Stimulated activated CD4-positive, alpha-beta T cell treated with anti-CD3 and anti-CD28 coated beads, TNF-alpha, amount 100 ng/mL, for 4 hours (primary cell): ENCODE measurements at places on chromosomes 6 and 20.

- DNase-seq = no peak
Observed at GRCh38 chr6:46281110-46281509, 110.3 kb upstream of the ENPP5 start.

DNA sequence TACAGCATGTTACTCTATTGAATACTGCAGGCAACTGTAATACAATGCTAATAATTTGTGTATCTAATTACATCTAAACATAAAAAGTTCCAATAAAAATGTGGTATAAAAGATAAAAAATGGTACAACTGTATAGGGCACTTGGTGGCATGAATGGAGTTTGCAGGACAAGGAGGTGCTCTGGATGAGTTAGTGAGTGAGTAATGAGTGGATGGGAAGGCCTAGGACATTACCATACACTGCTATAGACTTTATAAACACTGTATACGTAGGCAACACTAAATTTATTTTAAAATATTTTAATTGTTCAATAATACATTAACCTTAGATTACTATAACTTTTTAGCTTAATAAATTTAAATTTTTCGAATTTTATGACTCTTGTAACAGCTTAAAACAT lies 579.6 kb upstream of the MAN1A1 start:
- no peak for DNase-seq

GRCh38 chr6:128389820-128390534 lies 130.4 kb downstream of the PTPRK start:
- DNase-seq = no peak

GRCh38 chr6:126361832-126362440 lies 22.0 kb downstream of the CENPW start:
- no peak for DNase-seq

- DNase-seq = no peak
Observed at GRCh38 chr6:155420492-155420891, 35.1 kb downstream of the NOX3 start.

DNA sequence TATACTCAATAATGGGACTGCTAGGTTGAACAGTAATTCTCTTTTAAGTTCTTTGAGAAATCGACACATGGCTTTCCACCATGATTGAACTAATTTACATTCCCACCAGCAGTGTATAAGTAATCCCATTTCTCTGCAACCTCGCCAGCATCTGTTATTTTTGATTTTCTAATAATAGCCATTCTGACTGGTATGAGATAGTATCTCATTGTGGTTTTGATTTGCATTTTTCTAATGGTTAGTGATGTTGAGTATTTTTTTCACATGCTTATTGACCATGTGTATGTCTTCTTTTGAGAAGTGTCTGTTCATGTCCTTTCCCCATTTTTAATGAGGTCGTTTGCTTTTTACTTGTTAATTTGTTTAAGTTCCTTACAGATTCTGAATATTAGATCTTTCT lies 66.5 kb downstream of the STK4 start:
- DNase-seq = no peak

GRCh38 chr20:49276161-49276960 lies 1.5 kb downstream of the ZNFX1 start:
- no peak for DNase-seq

GRCh38 chr6:119308048-119308570 lies 41.5 kb downstream of the MAN1A1 start:
- no peak for DNase-seq

GRCh38 chr6:154457046-154457713 lies 53.3 kb downstream of the CNKSR3 start:
- DNase-seq = no peak

DNA sequence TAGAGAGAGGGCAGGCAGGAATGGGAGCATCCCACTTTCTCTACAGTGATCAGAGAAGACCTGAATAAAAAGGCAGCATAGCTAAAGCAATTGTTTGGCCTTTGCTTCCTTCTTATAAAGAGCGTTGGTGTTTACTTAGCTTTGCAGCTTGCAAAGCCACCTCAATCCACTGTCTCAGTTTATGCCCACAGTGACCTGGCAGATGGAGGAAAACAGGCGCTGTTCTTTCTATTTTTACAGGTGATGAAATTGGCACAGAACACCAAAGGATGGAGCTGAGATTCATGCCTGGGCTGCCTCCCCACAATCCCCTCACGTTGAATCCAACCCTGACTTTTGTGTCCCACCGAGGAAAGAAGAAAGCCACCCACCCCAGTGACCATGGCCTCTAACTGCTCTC lies 130.5 kb downstream of the TTLL2 start:
- no peak for DNase-seq

DNA sequence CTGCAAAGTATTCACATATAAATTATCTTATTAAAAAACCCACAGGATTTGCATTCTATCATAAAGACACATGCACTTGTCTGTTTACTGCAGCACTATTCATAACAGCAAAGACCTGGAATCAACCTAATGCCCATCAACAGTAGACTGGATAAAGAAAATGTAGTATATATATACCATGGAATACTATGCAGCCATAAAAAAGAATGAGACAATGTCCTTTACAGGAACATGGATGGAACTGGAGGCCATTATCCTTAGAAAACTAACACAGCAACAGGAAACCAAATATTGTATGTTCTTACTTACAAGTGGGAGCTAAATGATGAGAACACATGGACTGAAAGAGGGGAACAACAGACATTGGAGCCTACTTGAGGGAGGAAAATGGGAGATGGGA lies 97.0 kb downstream of the FAM217A start:
- no peak for DNase-seq

DNA sequence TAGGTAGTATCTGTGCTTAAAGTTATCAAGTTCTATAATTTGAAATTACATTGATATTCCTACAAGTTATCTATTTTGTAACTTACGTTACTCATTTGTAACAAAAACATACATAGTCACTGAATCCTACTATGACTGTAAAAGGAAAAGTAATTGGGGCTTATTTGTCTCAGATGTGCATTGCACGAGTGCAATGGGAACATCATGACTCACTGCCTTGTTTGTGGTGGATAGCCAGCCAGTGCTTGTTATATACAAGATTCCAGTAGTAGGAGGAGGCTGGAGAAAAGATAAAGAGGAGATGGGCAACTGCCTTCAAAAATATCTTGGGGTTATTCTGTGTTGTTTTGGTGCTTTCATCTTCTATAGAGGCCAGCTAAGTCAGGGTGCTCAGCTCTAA lies 164.1 kb downstream of the RNF144B start:
- no peak for DNase-seq

DNA sequence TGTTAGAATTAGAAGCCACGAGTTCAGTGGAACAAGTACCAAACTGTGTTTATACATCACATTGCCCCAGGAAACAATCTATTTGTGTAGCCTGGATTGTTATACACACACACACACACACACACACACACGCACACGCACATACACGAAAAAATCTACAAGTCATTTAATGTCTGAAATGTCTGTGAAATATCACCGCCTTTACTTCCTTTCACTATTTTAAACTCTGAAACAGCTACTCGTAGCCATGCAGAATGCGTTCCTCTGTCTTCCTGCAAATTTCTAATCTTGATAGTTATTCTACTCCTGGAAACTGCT lies 84.4 kb upstream of the SCAF8 start:
- DNase-seq = no peak

DNA sequence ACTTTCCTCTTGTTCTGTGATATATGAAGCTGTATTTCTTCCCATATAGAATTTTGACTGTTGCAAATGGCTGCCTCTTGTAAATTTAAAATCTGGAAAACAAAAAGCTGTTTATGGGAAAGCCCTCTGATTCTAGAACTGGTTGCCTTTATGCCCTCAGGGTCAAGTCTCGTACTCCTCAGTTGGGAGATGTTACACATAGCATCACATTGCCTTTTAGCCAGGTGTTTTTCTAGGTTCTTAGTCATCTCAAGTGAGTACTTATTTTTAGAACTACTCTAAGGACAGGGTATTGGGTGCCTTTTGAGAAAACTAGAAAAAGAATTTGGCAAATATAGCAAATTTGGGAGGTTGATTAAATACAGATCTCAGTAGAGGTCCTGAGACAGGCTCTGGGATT lies 58.5 kb downstream of the ANKS1A start:
- no peak for DNase-seq

GRCh38 chr6:44166591-44167184 lies 8.1 kb downstream of the CAPN11 start:
- DNase-seq = no peak

DNA sequence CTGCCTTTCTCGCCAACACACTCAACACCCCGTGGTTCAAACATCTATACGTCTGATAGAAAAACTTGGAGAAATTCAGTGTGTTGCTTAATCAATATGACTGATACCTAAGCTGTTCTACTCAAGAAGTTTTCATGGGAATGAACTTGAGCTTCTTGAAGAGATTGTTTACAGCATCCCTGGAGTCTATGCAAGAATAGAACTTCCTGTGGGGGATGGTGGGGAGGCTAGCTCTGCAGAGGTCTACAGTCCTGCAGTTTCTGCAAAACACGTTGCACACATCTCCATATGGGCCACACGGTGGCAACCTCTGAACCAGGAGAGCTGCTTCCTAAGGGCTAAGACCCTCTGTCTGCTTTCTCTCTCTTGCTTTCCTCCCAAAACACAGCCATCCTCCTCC lies 32.7 kb upstream of the FANCE start:
- no peak for DNase-seq

DNA sequence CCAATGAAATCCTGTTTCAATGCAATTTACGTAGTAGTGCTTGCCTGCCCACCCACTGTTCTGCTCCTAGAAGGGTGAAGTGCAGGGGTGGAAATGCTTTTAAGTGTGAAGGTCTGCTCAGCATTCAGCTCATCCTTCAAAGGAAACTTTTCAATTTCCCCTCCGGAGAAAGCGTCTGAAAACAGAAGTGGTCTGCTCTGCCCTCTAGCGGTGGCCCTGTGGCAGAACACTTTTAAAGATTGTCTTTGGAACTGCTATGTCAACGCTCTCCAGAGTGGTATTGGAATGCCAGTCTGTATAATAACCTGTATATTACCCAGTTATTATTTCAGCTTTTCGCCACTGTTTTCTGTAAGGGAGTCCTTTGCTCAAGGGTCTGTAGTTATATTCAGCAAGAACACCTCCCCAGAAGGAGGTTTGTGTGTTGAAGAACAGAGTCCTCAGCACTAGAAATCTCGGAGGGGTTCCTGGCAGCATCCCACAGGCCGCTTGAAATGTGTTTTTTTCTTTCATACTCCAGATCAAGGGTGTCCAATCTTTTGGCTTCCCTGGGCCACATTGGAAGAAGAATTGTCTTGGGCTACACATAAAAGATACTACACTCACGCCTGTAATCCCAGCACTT lies 63.1 kb upstream of the KLHL31 start:
- DNase-seq = peak; percentile 18

DNA sequence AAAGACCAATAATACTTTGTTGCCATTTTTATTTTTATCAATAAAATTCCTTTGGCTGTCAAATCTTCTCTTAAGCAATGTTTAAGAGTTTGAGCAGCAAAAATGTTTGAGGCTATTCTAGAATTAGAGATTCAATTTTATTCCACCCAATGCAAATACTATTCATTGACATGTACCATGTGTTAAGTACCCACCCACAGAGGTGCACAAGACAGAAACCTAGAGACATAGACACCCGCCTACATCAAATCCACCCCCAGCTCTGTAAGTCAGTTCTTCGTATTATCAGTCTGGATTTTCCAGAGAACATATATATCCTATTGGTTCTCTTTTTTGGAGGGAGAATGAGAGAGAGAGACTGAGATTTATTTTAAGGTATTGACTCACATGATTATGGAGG lies 463.7 kb downstream of the EPM2A start:
- DNase-seq = no peak

DNA sequence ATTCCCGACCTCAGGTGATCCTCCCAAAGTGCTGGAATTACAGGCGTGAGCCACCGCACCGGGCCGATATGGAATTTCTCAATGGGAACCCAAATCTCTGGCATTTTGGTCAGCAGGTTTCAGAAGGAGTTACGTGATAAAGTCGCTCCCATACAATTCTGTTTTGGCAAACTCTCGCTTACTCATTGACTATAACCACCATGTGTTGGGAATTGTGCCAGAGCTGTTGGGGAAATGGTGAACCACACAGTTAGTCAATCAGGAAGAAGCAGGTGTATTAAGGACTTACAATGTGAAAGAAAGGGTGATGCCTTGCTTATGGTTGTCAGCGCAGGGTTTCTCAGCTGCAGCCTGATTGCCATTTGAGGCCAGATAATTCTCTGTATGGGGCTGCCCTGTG lies 410.5 kb downstream of the QKI start:
- no peak for DNase-seq

DNA sequence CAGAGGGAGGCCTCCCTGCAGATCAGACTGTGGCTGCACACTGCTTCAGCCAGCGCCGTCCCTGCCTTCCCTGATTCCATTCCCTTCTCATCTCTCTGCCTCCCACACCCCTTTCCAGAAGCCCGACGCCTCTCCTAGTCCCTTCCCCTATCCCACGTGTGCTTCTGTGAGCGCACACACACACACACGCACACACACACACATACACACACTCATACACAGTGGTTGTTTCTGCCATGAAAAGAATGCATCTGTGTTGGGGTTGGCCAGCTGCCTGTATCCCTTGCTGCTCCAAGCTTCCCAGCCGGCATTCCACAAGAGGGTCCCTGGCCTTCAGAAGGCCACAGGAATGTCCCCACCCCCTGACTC lies 51.7 kb downstream of the MOCS1 start:
- DNase-seq = no peak

GRCh38 chr6:85464260-85464644 lies 14.4 kb downstream of the NT5E start:
- DNase-seq = no peak

DNA sequence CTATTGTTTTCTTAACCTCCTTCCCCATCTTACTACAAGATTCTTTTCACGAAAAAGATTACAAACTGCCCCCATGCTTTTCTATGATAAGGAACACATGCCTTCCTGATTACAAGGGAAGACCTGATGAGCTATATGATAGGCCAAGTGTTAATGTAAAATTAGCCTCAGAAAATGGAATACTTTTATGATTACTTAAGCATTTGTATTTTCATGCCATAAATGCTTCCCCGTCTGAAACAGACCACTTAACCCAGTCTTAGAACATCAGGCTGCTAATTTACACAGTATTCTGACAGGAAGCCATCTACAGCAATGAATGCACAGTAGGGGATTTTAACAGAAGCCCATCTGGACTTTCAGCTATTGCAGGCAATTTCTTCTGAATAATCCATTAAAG lies 274.9 kb downstream of the HAO1 start:
- DNase-seq = no peak

- no peak for DNase-seq
Observed at GRCh38 chr6:138421608-138422007, 17.6 kb downstream of the HEBP2 start.

DNA sequence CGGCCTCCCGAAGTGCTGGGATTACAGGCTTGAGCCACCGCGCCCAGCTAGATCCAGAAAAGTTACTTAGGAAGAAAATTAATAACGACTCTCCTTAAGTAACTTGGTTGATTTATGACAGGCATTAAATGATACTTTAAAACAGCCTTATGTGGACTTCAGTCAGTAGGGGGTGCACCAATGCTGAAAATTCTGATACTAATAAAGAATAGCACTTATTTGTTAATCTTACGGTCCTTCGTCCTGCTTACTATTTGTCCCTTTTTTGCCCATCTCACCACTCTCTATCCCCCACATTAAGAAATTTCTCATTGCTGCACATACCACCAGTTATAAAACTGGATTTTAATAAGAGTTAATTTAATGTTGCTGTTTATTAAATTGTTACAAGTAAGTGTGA lies 12.7 kb upstream of the PRELID3B start:
- DNase-seq = no peak

GRCh38 chr6:44133981-44134711 lies 6.8 kb downstream of the TMEM63B start:
- DNase-seq = no peak

- DNase-seq = no peak
Observed at GRCh38 chr6:53691667-53692133, 26.1 kb upstream of the KLHL31 start.
